ENCODE measurements at places on chromosomes 6 and 20.

- DNase-seq, result peak; percentile 52
Measured at GRCh38 chr6:17638212-17638715, 38.2 kb downstream of the FAM8A1 start.

GRCh38 chr6:150891888-150892485 lies 26.5 kb downstream of the MTHFD1L start:
- peak; percentile 67 for DNase-seq

DNA sequence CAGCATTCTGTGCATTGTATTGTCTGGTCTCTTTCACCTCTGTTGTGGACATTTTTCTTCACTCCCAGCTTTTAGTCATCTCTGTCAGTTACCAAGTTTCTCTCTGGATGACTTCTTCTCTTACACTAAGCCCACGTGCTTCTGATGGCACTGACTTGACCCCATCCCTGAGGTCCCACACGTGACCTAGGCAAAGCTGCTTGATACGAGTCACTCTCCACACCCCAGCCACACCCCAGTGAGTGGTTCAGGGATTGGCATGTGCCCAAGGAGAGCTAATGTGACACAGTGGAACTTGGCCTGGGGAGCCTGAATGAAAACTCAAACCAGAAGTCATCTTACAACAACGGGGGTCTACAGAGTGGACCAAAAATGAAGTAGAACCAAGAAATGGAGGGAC lies 32.2 kb downstream of the HTR1E start:
- DNase-seq, result no peak

DNA sequence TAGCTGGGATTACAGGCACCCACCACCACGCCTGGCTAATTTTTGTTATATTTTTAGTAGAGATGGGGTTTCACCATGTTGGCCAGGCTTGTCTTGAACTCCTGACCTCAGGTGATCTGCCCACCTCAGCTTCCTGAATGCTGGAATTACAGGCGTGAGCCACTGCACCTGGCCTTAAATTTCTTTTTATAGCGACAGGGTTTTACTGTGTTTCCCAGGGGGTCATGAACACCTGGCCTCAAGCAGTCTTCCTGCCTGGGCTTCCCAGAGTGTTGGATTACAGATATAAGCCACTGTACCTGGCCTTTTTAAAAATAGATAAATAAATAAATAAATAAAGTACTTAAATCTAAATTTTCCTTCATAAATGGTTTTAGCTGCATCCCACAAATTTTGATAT lies 57.5 kb downstream of the LIN28B start:
- no peak for DNase-seq

GRCh38 chr6:40779409-40779808 lies 192.2 kb upstream of the LRFN2 start:
- peak; percentile 12 for DNase-seq

- DNase-seq, result no peak
Measured at GRCh38 chr20:36179170-36179945, 24.8 kb downstream of the EPB41L1 start.

DNA sequence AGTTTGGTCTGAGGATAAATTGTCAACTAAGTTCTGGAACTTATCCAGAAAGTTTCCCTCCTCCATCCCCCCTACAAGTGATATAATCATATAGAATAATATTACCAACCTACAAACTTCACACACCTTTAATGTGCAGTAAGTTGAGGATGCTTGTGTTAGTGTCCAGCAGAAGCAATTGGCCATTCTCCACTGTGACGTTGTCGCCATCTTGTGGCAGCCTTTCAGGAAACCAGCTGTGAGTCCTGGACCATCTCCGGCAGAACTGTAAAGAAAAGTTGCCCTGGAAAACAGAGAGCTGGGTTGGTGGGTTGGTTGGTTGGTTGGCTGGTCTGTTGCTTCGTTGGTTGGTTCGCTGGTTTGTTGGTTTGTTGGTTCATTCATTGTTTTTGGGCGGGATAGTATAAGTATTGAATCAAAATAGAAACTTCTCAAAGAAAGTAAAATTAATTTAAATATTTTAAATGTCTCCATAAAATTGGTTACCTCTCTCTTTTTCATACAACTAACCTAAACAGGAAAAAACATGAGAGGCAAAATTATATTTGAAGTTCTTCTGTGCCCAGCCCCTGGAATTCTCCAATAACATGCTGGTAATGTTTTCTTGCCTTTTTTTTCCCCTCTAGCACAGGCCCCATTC lies 127.5 kb downstream of the PKHD1 start:
- DNase-seq, result peak; percentile 59

DNA sequence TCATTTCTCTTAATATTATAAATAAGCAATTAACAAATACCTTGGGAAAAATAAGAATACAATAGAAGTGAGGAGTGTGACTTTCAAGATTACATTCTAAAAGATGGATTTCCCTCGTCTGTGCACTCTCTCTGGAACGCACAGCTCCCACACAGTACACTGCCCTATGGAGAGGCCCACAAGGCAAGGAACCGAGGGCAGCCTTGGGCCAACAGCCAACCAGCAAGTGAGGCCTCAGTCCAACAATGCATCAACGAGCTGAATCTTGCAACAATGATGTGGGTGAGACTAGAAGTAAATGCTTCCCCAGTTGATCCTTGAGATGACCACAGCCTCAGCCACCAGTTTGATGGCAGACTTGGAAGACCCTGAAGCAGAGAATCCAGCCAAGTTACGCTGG lies 34.5 kb upstream of the AVP start:
- no peak for DNase-seq

DNA sequence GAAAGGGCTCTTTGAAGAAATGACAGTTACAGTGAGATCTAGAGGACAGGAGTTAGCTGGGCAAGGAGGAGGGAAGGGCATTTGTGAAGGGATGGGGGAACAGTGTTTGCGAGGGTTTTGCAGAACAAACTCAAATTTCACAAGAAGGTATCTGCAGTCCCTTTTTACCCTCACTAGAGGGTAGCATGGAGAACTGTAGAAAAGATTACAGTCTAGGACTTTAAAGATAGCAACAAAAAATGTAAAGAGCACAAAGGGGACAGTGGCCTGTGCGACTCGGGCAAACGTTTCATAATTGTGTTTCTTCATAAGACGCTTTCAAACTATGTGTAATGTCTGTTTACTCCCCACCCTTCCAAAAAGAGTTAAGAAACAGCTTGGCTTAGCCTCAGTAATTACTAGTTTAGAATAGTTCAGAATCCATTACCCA lies 21.2 kb upstream of the ASXL1 start:
- DNase-seq, result peak; percentile 85

DNA sequence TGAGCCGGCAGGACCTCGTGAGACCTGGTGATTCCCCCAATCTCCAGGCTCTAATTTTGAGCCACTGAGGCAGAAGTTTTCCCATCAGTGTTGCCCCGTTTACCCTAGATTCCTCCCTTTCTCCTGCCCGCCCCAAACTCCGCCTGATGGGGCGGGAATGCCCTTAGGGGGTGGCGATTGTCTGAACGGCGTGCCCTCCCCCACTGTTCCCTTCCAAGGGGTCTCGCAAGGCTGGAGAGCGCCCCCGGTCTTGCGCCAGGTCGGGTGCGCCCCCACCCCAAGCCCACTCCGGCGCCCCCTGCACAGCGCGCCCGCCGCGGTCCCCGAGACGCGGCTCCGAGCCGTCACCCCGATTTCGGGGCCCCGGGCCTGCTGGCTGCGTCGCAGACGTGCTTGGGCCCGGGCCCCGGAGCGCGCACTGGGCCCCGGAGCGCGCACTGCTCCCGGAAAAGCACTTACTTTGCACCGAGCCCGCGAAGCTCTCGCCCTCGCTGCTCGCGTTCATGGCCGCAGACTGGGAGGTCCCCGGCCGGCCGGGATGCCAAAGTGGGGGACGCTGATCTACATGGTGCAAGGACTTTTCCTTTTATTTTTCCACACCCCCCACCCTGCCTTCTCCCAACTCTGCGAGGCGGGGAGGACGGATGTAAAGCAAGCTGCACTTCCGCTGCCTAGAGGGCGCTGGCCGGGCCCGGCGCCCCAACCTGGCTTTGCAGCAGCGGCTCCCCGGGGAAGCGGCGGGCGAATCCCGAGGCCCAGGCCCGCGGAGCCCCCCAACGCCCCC lies at the start of gene ZFP64:
Gene ZFP64 (minus strand): TSS at position 648 of the 784 bp plus-strand sequence. CDS start 143 bp downstream, at position 505.
- DNase-seq, result peak; percentile 77

DNA sequence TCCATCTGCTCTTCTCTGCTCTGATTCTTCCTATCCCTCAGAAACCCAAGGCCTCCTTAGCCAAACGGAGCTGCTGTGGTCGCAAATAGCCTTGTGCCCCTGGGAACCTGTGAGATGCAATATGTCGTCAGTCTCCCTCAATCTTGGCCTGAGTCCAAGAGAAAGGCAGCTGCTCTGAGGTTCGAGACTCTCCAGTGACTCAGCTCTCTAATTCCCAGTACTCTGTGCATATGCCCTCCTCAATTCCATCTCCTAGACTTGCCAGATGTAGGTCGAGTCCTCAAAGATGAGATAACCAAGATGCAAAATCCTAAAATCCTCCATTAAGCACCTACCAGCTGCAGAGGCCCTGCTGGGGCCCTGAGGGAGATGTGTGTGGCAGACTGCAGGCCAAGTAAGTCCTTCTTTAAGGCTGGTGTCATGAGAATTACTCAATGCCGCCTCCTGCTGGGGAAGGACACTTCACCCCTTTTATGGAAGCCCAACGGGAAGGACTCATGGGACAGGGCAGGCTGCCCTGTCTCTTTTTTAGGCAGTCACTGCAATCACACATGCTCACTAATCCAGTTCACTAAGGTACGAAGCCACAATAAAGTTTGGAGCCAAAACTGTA lies 28.5 kb downstream of the C6orf15 start:
- peak; percentile 44 for DNase-seq

GRCh38 chr20:53021934-53022333 lies 49.8 kb downstream of the TSHZ2 start:
- no peak for DNase-seq

DNA sequence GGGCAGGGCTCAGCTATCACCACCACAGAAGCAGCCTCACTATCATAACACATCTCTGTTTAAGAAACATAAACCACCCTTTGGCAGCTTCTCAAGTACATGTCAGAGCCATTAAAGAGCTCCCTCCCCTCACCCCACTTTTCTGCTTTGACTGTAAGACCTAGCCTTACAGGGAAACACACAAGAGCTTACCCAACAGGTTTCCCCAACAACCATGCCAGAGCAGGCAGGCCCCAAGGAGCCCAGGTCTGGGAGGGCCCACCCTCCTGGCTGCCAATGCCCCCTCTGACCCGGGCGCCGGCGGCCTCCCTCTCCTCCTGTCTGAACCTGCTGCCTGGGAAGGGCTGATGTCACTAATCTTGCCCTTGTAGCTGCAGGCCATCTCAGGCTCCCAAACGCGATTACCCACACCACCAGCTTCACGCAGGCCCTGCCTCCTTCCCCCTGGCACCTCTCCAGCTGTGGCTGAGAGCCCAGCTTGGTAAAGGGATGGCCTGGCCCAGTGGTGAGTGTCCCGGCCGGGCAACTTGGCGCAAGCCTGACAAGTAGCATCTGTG lies 402.0 kb downstream of the MAFB start:
- DNase-seq, result peak; percentile 80

DNA sequence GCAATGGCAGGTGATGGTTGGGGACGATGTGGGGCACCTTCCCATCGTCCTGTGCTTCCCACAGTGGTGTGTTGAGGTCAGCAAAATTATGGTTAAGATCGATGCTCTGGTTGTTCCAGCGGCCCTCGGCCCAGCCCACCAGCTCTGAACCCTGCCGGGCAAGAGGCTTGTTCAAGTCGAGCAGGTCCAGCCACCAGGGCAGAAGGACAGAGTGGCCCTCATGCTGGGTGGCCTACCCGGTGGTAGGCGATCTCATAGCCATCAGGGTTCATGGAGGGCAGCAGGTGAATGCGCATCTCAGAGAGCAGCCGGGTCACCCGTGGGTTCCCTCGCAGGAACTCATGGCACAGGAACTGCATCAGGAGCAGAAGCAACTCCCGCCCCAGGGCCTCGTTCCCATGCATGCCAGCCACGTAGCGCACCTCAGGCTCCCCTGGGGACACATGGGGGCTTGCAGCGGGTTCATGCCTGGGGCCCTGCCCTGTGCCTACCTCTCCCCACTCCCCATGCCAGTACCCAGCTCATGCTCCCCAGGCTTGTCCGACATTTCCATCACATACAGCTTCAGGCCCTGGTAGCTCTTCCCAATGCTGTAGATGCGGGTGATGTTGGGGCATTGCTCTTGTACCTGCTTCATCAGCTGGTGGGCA lies 4.3 kb downstream of the CPXM1 start:
- DNase-seq, result no peak

DNA sequence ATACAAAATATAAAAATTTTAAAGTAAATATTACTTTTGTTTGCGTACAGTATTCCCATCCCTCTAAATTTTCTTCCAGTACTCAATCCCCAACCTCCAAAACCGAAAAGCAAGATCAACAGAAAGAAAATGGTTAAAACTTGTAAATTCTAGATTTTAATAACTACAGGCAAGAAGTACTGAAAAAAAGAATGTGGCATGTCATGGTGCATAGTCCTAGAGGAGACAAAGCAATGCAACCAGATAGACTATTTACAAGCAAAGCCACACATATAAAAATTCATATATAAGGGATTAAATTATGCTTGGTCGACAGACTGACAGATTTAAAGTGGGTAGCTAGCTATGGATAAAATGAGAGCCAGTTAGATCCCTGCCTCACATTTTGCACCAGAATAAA lies 56.5 kb upstream of the HFE start:
- DNase-seq, result no peak

DNA sequence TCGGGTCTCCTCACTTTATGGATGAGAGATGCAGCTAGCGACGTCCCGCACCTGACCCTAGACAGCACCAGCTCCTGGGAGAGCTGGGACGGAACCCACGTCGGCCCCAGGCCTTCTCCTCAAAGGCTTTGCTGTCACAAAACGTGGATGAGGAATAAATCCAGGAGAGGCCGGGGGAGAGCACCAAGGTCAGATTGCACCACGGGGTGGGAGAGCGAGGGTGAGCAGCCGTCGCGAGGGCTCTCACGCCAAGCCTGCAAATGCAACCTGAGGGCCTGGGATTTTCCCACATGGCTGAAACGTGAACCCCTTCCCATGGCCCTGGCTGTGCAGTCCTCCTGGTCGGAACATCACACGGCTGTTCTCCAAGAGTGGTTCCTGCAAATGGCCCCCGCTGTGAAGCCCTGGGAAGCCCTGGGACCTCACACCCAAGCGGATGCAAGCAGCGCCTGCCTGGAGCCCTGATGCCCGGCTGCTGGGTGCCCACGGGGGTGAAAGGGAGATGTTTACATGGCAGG lies 45.3 kb downstream of the DLL1 start:
- no peak for DNase-seq

- DNase-seq, result no peak
Measured at GRCh38 chr6:65938000-65938399, 231.0 kb upstream of the EYS start.

DNA sequence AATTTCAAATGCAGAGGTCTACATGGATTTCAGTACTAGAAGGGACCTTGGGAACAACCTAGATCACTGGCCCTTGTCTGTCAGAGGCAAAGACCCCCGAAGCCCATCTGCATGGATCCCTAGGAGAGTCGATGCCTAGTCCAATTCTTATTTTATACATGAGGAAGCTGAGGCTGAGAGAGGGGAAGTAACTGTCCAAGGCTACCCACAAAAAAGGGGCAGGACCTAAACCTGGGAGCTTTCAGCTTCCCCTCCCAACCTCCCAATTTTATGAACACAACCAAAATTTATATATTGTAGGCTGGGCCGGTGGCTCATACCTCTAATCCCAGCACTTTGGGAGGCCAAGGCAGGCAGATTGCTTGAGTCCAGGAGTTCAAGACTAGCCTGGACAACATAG lies 73.2 kb downstream of the TRERF1 start:
- no peak for DNase-seq

GRCh38 chr20:3923818-3924217 lies 34.6 kb downstream of the PANK2 start:
- DNase-seq, result peak; percentile 31

GRCh38 chr6:103707596-103708325 lies 1152.0 kb downstream of the HACE1 start:
- DNase-seq, result no peak
